ENCODE measurements at places on chromosomes 3 and 15.
A peak's percentile ranks its signal among the peaks of the same experiment; 100 is the strongest.

DNA sequence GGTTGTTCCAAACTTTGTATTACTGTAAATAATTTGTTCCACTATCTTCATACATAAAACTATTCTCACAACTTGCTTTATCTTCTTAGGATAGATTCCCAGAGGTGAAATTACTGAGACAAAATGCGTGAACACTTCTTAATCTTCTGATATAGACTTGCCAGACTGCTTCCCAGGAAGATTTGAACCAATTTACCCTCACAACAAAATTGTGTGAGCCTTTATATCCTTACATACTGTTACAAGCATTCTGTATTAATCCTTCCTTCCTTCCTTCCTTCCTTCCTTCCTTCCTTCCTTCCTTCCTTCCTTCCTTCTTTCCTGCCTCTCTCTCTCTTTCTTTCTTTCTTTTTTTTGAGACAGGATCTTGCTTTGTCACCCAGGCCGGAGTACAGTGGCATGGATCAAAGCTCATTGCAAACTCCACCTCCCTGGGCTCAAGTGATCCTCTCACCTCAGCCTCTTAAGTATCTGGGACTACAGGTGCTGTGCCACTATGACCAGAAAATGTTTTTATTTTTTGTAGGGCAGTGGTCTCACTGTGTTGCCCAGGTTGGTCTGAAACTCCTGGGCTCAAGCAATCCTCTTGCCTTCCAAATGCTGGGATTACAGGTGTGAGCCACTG is 57.1 kb upstream of the SSR3 start:
- DNase-seq: no peak

- DNase-seq: no peak
Observed at GRCh38 chr3:130377960-130378676, 32.6 kb downstream of the COL6A5 start.

GRCh38 chr3:46882377-46883053 is 5.0 kb downstream of the PTH1R start:
- no peak for DNase-seq

DNA sequence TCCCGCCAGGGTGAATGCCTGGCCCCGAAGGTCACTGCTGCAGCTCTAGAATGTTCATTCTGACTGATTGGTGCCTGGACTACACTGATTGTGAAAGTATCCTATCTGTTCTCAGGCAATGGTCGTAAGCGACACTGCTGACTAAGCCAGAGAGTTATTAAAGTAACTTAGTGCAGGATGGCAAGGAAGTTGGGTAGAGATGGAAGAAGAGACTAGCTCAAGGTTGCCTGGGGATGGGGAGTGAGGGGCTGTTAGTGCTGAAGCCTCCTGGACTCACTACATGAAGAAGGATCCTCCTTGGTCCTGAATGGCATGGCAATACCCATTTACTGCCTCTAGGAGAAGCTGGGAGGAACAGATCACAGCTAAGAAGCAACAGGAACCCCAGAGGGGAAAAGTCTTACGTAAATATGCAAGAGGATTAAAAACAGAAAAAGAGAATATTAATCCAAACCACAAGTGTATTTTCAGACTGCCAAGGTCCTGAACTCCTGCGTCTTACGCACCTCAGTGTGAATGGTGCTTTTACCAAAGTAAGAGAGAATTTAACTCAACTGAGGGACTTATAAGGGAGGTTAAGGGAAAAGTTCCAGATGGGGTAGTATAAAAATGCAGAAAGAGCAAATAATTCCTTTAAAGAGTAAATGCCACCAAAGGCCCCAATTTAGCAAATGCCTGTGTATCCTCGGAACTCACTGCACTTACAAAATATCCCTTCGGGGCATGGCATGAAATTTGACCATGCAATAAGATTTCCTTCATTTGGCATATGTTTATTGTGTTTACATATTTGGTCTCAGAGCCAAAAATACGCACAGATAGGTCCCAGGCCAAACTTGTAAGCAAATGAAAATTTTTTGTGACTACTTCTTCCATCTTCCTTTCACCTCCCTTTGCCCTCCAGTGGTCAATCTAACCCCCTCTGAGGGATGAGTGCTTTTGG is 64.0 kb upstream of the DGKG start:
- peak; percentile 16 for DNase-seq

- no peak for DNase-seq
Observed at GRCh38 chr3:190105876-190106275, 14.8 kb downstream of the P3H2 start.

GRCh38 chr3:127061641-127062040 is 78.7 kb downstream of the PLXNA1 start:
- no peak for DNase-seq

DNA sequence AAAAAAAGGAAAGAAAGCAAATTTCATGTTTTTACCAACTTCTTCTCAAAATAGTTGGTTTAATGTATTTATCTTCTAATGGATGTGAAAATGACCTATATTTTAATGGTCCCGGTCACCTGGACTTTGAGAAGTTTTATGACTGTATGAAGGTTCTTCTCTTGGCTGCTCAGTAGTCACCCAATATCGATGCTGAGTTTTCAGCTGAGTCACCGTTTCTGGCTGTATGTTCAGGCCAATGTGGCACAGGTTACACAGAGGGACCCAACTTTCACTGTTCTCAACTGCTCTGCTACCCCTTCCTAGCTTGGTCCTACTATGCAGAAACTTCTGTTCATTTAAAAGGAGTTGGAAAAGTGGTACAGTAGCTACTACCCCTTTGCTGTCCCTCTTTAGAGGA is 25.8 kb downstream of the VGLL3 start:
- no peak for DNase-seq

- DNase-seq: no peak
Observed at GRCh38 chr15:41965441-41966413, 6.6 kb downstream of the EHD4 start.

DNA sequence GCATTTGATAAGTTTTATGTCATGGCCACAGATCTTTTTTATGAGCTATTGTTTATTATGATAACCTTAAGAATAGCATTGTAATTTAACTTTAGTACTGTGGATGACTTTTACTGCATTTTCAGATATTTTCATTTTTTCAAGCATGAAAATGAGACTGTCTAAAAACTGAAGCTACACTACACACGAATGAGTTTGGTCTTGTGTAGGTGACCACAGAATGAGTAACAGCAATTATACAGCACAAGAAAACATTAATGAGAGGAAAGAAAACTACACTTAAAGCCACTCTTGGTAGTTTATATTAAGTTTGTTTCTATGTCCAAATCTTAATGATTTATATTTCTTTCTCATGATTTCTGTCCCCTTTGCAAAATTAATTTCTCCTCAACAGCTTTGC is 809.2 kb downstream of the NAALADL2 start:
- no peak for DNase-seq

DNA sequence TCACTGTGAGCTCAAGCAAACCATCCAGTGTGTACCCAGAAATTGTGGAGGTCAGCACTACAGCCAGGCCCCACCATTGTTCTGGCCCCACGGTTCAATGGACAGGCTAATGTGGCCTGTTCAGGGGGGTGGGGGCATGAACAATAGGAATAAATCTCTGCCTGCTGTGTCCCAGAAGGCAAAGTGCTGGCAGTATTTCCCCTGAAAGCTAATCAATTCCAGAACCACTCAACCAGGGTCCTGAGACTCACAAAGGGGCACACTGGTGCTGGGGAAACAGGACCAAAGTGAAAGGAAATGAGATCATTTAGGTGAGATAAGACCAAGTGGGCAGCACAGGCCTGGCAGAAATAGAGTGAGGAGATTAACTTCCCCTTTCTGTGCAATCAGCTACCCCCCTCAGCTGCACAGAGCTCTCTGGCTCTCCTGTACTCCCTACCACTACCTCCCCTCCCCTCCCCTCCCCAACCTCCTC is 11.5 kb downstream of the CRYGS start:
- no peak for DNase-seq

- DNase-seq: no peak
Observed at GRCh38 chr3:121871430-121871829, 22.8 kb upstream of the SLC15A2 start.

DNA sequence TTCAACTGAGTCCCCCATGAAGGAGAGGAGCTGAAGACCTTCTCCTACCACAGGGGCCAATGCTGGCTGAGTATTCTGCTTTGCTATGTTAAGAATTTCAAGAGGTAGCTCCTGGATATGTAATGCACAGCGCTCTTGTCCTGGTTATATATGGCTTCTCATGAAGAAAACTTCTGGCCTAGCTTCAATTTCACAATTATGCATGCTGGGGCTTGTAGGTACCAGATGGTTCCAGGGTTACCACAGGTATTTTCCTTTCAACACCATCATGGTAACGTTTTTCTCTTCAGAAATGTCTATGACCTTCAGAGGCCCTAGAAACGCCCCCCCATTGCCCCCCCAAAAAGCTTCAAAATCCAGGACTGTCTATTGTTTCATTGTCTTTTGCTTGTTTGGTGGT is 311.7 kb upstream of the ICE2 start:
- no peak for DNase-seq

GRCh38 chr15:39285071-39285470 is 295.8 kb upstream of the THBS1 start:
- DNase-seq: no peak

DNA sequence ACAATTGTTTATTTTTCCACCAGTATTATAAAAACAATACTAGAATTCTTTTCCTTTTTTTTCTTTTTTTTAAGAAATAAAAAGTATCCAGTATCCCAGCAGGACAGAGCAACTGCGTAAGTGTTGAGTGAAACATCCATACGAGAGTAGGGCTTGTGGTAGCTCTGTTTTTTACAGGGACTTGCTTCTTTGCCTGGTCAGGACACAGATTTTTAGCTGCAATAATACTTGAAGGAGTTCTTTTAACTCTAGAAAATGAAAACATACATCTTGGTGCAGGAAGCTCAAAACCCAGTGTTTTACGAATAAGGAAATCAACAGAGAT is 297.7 kb upstream of the NR2E3 start:
- no peak for DNase-seq

- DNase-seq: no peak
Observed at GRCh38 chr3:189529468-189529867, 101.7 kb upstream of the TP63 start.

GRCh38 chr3:37924453-37924852 is 62.8 kb downstream of the CTDSPL start:
- no peak for DNase-seq

GRCh38 chr15:41559239-41559782 is 299 bp downstream of the TYRO3 start:
- no peak for DNase-seq

DNA sequence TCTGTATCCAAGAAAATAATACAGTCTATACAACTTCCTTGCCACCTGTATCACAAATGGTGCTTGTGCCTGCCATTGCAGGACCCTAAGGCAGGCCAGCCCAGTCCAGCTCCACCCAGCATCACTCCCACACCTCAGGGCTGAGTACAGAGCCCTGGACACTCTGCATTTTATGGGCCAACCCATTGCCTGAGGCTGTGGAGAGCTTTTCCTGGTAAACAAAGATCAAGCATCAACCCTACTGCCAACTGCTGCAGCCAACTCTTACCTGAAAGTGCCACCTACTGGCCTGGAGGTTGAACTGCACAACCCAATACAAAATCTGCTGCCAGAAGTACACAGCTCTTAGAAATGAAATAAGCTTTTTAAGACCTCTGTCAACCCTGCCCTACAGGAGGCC is 1082.2 kb downstream of the NAALADL2 start:
- DNase-seq: no peak

- DNase-seq: no peak
Observed at GRCh38 chr15:90343302-90343790, 8.7 kb upstream of the ZNF774 start.

DNA sequence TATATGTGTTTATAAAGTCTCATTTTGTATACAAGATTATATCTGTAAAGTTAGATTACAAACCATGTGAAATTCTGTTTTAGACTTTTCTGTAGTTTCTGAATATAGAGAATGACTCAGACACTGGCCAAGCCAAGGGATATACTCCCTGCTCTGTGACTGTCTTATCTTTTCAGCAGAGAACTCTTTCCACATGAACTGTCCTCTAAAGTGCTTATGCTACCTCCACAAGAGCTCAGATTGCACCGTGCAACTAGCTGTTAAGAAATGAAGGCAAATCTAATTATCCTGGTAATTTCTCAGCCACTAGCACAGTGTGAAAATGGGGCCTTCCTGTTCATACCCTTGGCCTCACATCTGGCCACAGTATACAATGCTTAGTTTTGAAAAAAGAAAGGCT is 44.3 kb upstream of the CPNE4 start:
- no peak for DNase-seq

DNA sequence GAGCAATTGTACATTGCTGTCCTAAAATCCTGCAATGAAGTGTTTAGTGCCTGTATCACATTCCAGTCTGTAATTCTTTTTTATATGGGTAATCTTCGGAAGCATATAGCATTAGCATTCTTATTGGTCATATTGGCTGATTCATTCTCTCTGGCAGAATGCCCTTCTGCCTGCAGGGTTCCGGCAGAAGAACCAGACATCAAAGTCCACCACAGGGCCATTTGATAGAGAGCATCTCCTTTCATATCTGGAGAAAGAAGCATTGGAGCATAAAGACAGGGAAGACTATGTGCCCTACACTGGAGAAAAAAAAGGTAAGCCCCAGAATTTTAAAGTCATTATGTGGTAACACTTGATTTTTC is 39.6 kb downstream of the TMOD3 start:
- DNase-seq: no peak

DNA sequence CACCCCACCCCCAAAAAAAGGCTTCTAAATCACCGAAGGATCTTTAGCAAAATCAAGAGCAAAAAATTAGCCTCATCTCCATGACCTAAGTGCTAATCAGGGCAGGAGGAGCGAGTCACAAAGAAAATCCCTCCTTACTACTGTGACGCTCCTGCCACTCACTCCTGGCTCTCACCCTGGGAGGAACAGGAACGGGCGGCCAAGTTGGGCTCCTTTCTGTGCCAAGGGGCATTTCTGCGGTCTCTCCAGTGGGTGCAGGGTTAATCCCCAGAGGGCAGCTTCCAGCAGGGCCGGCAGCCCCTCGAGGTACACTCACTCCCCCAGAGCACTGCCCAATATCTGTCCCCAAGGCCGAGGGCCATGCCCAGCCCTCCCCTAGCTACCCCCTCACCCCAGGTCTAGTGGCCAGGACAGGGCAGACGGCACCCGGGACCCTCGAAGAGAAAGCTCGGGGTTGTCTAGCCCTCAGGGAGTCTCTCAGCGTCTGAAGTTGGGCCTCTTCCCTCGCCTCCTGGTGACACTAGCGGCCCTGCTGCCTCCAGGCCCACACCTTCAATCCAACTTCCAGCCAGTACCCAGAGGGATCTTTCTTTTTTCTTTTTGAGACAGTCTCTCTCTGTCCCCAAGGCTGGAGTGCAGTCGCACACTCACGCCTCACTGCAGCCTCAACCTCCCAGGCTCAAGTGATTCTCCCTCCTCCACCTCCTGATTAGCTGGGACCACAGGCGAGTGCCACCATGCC is 706 bp downstream of the CAV3 start:
- DNase-seq: no peak

All from brain pericyte (primary cell).